Cerebellar nuclear complex (tissue), 1 donor: ENCODE measurements at places on chromosomes 5 and 9.

GRCh38 chr5:10481241-10481935, 39.7 kb downstream of the ROPN1L start:
- DNase-seq = no peak

DNA sequence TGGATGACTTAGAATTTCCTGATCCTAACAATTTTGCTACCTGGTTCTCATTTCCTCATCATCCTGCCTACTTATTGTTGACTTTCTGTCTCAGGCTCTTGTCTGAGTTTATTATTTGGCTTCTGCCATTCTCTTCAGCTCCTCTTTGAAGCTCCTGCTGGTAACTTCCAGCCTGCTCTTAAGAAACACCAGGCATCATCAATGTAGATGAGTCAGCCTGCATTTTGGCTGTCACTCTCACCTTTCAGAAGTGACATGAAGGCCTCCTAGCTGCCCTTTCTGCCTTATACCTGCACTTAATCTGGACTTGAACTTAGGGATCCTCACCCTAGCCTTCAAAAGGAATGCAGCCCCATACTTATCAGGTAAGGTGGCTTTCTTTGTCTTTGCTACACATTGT, 551.8 kb upstream of the ZNF608 start:
- no peak for DNase-seq

DNA sequence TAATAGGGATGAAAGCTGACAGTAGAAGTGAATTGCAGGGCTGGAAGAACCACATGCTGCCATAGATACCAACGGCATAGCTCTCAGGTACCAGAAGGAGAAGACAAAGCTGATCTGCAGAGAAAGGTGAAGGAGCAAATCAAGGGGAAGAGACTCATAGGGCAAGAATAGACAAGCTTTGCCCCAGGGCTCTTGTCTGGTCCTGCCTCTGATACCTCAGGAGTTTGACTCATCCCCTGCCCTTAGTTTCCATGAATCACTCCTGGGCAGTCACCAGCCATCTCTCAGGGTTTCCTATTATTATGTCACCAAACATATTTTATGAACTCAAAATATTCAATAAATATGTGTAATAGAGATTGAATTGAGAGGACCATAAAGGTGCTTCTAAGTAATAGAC, 800.9 kb downstream of the DNAH5 start:
- no peak for DNase-seq

DNA sequence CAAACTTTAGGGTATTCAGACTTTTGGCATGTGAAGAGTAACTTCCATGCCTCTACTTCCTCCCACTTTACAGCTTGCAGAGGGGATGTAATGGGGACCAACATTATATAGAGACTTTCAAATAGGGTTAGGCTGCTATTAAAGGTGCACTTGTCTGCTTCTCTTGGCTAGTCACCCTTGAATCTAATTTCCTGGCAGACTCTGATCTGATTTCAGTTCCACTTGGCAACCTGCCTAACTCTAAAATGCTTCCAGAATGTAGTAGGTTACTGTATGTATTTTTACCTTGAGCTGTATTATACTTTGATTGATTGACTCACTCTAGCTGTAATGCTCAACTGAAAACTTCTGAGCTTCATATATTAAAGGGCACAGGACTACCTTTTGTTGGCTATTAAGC, 693.4 kb downstream of the KCTD16 start:
- no peak for DNase-seq

DNA sequence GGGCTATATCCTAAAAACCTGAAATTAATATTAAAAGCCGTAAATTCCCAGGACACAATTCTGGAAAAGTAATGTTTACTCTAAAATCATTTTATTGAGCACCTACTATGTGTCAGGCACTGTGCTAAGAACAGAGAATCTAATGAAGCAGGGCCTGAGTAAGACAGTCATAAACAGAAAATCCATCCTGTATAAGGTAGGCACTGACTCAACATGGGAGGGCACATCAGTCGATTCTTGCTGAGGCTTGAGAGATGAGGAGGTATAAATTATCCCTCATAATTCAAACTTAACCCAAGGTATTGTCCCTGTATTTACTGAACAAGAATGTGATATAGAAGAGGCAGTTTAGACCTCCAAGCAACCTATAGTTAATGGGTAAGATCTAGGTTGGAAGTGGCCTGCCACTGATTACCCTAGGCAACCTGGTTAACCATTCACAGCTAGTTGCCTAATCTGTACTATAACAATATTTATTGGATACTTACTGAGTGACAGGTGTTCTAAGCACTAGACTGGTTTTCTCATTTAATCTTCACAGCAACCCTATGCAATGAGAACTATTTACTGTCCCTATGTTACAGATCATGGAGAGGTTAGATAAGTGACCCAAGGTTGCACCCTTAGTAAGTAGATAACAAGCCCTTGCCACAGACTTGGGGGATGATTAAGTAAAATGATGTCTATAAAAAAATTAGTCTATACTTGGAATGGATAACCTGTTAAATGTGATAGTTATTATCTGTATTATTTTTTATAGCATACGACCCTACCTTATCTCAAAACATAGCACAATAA, 317.7 kb downstream of the PDE4D start:
- DNase-seq = no peak
